Nephron progenitor cell (in vitro differentiated cells): ENCODE measurements at places on chromosomes 2 and 18.

DNA sequence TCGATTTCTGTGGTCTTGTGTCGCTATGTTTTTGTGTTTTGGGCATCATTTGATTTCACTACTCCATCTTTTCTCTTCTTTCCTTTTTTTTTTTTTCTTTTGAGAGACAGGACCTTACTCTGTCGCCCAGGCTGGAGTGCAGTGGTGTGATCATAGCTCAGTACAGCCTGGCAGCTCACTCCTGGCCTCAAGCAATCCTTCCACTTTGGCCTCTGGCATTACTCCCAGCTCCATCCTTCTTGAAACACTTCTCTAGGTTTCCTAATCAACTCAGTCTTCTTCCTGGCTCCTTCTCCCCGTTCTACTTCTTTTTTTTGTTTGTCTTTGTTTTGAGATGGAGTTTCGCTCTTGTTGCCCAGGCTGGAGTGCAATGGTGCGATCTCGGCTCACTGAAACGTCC, 26.5 kb downstream of the TCF23 start:
- DNase-seq, result no peak

- DNase-seq, result no peak
These were observed 51.0 kb downstream of the AAK1 start for GRCh38 chr2:69592511-69592910.

DNA sequence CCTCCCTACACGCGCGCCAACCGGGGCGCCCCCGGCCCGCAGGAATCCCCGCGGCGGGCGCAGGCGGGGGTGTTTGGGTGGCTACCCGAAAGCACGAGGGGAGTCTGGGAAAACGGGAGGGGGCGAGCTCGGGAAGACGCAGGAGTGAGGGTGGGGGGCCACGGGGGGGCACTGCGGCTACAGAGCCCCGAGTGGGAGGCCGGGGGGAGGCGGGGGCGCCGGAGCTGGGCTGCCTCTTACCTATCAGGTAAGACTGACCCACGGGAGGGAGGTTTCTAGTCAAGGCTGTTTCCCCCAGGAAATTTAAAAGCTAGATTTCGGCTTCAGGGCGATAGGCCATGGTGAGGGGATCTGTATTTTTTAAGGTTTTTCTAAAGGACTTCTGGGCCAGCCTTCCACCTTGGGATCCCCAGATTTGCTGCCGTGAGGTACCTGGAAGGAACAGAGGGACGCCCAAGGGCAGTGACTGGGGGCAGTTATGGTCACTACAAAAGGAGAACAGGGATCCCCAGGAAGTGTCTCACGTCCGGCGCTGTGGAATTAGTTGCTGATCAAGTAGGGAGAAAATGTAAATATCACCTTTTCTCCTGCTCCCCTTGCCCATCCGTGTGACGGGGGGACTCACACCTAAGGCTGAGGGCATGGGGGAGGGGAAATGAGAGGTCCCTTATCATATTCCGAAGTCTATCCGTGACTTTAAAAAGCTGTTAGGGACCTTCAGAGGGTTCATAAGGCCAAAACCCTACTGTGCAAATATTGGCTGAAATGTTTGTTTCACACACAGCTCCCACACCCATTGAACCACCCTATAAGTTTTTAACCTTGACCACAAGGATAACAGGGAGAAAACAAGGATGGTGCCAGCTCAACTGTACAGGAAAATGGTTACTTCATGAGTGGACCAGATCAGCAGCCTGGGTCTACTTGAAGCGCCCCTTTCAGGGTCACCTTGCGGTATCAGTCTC, 638 bp upstream of the IRS1 start:
- peak; percentile 12 for DNase-seq

DNA sequence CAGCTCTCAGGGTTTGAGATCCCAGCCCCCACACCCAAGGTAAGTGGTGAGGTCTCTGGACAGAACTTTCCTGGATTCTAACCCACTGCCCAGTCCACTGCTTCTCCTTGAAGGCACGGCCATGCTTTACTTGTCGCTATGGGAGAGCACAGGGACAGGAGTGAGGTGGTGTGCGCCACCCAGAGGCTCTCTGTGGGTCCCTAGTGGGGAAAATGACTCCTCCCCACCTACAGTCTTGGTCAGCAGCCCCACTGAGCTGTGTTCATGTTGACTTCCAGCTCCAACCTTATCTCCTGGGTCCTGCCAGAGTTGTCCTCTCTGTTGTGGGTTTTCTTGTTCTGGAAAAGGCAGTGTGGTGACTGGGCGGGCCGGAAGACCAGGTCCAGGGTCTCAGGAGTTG, 11.1 kb downstream of the TET3 start:
- DNase-seq, result no peak

DNA sequence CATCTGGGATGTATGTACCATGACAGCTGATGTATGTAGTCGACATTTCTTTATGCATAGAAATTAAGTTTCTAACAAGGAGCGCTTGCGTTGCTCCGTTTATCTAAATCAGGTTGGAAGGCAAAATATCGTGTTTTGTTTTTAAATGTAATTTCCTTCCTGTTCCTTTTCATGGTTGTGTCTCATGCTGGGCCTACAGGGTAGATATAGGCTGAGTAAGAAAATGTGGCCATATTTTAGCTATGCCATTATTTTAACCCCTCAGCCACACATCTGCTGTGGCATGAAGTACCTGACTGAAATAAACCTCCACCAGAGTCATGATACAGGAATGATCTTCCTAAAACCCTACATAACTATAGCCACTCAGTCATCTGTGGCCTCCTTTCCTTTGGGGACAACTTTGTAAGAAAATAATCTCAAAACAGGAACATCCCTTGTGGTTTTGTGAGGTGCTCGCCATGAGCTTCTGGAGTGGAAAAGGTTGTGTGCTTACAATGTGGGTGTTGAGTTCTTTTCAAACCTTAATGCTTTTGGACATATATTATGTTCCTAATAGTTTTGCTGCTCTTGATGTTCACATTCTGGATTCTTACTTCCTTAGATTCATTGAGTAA, 214.3 kb downstream of the FAM210A start:
- no peak for DNase-seq

DNA sequence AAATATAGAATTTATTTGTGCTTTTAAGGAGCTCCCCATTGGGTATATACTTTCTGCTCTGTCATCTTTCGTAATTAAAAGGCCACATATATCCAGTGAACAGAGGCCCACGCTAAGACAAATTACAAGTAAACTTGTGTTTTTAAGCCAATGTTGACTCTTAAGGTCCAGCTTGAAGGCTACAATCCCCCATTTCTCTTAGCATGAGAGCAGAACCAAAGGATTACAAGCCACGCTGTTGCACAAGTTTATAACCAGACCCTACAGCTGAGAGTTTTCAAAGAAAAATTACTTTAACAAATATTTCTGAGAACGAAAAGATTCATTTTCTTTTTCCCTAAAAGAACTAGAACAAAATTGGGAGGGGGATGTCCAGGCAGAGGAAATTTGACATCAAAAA, 471.0 kb downstream of the TXNL1 start:
- DNase-seq, result no peak

DNA sequence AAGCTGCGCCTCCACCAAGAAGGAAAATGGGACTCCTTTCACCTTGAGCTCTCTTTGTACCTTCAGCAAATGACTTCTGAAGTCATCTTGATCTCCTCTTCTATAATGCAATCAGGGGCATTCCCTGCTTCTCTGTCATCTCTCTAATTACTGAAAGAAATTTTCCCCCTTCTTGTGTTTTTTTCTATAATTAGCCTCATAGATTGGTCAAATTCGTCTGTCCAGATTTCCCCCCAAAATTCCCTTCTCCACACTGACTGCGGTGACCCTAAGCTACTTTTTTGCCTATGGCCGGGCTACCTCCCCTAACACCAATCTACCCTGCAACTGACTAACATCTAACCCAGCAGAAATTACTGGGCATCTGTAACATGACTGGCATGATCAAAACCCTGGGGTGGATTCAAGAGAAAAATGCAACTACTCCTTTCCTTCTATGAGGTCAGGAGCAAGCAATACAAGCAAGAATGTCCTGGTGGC, 168.6 kb downstream of the BCL2 start:
- DNase-seq, result no peak

DNA sequence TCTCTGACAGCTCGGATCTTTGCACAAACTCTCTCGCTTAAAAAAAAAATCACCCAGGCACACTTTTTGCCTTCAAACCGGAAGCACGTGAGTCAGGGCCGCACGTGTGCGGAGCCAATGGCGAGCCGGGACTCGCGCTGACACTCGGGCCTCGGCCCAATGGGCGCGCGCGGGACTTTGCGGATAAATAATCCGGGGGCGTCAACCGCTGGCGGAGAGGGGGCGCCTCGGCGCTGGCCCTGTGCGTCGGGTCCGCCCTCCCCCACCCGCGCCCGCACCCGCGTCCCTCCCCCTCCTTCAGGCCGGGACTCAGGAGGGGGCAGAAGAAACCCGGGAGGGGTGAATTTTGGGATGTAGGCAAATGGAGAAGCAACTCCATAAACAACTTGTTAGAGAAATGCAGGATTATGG, 319 bp upstream of the EN1 start:
- DNase-seq, result peak; percentile 54

DNA sequence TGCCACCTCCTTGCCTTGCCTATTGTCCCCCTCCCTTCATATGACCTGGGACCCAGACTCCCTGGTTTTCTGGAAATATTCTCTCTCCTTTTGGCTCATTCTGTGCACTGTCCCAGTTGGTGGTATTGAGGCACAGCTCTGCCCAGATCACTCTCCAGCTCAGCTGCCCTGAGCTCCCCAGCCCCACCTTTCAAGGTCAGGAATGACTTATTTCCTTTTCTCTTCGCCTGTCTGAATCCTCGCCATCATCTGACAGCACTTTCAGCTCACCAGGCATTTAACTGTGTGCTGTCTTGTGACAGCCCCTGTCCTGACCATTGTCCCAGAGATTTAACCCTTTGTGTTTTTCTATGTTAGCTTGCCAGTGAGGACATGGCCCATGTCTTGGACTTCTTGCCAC, 133.0 kb downstream of the MSH2 start:
- DNase-seq, result no peak
